Esophagus squamous epithelium (tissue), 5 donors: ENCODE measurements at places on chromosomes 16 and 17.

GRCh38 chr16:54051821-54052220 is 234.8 kb downstream of the IRX3 start:
- no peak for DNase-seq

DNA sequence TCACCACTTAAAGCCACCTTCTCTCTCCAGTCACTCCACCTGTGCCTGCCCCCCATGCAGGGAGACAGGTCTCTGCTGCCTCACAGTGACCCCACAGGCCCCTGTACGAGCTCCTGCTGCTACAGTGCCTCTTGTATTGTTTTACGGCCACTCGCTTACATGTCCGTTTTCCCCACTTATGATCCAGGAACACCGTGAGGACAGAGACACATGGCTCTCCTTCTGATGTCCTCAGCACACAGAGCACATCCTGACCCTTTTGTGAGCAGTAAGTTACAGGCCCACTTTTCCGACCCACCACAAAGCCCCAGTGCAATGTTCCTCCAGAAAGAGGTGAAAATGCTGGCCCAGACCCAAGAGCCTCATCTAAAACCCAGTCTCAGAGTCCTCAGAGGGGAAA is 84.8 kb upstream of the GNAO1 start:
- no peak for DNase-seq

GRCh38 chr16:73287859-73288405 is 240.0 kb upstream of the ZFHX3 start:
- no peak for DNase-seq

- no peak for DNase-seq
Measured at GRCh38 chr17:47324224-47325020, 667 bp downstream of the EFCAB13 start.

GRCh38 chr16:83085660-83086059 is 458.9 kb downstream of the CDH13 start:
- DNase-seq: no peak

DNA sequence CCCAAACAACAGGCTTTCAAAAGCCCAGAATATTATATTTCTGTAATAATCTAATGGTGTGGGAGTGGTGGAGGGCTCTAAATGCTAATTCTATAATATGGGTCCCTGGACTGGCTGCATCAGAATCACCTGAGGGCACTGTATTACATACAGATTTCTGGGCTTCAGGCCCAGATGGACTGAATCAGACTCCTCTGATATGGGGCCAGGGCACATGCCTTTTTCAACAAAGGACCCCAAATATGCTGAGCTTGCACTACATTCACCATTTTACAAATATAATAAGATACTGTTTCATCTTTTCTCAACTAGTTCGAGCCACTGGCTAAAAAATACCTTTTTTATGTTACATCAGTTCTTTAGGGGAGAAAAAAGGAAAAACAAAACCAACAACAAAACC is 309.7 kb downstream of the MAP2K6 start:
- no peak for DNase-seq

GRCh38 chr16:65044873-65045272 is 77.0 kb downstream of the CDH11 start:
- DNase-seq: no peak

DNA sequence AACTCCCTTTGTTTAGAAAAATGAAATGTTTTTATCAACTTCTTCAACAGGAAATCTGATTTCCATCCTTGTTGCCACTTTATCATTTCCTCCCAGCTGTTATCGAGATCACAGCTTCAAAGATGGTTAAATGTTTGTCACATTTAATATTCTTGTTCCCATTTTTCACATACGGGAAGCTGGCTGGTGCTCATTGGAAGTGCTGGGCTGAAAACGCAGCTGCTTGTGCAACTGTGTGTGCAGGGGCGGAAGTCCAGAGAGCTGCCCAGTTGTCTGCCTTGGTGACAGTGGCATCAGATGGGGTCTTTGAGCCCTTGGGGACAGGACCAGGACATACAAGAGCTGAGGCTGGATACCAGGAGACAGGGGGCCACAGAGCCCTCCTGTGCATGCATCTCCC is 549.2 kb upstream of the CDH11 start:
- no peak for DNase-seq

DNA sequence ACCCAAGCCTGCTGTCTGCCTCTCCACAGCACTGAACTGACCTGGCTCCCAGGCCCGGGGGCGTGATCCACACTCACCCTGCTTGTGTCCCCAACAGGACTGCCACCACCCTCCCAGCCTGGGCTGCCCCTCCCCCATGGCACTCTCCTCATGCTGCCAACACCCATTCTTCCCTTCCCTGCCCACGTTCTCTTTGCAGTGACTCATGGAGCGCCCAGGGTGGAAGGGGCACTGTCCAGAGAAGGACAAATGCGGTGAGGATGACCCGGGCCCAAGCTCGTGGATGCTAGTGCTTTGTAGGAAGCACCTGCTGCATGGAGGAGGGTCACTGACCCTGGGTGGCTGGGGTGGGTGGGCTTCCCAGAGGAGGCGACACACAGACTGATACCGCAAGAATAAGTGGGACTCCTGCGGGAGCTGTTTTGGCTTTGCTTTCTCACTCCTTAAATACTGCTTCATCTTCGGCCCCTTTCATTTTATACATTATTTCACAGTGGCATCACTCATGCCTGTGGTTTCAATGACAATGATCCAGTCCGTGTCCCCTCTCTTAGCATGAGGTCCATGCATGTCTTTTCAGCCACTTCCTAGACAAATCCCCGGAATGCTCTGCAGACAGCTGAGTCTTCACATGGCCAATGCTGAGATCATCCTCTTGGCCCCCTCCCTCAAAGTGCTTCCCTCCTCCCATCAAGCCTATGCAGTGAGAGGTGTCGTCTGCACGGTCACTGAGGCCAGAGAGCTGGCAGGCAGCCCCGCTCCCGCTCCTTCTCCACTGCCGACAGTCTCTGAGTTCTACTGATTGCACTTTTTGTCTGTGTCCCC is 17.6 kb downstream of the CDK5R1 start:
- DNase-seq: no peak

GRCh38 chr16:89903908-89904515 is 14.7 kb upstream of the MC1R start:
- no peak for DNase-seq

GRCh38 chr17:48728232-48729231 is at the start of gene HOXB13:
Gene HOXB13 (minus strand): TSS chr17:48728750. CDS start chr17:48728593, 157 bp downstream.
- no peak for DNase-seq

GRCh38 chr17:80452173-80452915 is 24.1 kb downstream of the NPTX1 start:
- DNase-seq: no peak

DNA sequence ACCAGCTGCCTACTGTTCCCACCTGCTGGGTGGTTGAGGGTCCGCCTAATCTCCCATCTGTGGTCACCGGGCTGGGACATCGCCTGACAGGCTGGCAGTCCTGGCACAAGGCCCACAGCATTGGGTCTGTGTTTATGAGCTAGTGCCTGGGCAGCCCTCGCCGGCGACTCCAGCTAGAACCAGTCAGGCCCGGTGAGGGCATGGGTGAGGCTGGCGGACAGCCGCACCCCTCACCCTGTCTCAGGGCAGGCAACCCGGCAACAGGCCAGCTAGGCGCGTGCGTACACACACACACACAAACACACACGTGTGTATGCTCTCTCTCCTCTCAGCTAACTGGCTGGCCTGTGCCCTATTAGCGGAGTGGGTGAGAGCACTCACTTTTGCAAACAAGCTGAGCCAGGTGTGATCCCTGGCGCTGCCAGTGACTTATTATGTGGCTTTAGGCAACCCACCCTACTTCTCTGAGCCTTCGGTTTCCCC is 10.4 kb downstream of the HSD11B2 start:
- no peak for DNase-seq

DNA sequence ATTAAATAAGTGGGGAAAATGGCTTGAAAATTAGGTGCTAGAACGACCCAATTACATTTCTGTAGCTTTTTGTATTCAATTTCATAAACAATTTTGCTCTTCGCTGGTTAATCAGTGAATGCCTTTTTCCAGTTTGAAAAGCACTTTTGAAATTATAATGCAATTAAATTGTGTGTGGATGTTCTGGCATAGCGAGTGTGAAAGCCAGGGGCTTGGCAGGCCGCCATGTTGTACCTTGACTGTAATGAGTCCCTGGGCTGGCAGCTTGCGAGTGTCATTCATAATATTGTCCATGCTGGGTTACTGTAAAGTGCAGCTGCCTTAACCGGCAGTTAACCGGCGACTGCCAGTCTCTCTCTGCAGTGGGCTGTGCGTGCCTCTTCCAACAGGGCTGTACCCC is 177.8 kb downstream of the CCDC182 start:
- DNase-seq: no peak

DNA sequence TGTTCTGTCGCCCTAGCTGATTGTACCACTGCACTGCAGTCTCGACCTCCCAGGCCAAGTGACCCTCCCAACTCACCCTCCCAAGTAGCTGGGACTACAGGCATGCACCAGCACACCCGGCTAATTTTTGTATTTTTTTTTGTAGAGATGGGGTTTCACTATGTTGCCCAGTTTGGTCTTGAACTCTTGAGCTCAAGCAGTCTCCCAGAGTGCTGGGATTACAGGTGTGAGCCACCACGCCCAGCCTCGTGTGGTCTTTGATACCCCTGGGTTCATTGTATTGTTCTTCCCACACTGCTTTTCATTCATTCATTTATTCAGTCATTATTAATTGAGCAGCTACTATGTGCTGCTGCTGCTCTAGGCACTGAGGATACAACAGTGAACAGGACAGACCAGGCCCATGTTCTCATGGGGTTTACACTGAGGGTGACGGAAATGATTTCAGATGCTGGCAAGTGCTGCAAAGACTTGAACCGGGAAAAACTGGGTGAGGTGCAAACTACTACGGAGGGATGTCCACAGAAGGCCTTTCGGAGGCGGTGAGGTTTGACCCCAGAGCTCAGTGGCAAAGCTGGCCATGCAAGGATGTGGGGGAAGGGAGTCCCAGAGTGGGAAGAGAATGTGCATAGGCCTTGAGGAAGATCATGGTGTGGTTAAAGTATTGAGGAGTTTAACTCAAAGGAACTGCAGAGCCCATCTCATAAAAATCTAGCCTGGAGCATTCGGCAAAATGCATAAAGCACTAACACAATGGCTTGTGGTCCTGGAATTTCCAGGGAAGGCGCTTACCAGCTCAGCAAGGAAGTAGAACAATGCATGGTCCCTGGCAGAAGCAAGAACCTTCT is 10.9 kb downstream of the ABCC1 start:
- no peak for DNase-seq

- no peak for DNase-seq
Measured at GRCh38 chr17:32015245-32016013, 8.2 kb downstream of the LRRC37B start.

DNA sequence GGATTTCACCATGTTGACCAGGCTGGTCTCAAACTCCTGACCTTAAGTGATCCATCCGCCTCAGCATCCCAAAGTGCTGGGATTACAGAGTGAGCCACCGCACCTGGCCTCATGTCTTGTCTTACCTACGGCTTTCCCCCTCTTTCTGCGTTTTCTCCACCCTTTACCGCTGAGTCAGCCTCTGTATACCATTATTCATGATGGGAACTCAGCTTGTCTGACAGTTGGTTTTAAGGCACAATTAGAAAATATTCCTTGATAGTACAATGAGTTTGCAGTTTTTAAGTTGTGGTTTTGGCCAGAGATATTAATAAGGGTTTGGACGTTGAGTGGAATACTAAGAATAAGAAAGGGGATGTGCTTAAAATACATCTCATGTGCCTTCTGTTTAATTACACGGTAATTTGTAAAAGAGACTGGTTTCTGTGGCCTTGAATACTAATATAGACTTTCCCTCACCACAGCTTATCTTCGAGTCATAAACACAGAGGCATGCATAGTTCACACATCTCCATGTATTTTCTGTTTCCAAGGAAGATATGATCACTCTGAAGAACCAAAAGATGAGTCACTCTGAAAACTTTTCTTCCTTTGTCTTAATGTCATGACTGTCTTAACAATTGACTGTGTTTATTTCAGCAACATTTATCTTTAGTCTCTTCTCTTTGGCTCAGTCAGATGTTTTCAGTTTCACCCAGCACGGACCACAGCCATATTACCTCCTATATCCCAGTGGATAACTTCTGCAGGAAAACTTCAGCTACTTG is 54.4 kb downstream of the PITPNC1 start:
- DNase-seq: no peak

DNA sequence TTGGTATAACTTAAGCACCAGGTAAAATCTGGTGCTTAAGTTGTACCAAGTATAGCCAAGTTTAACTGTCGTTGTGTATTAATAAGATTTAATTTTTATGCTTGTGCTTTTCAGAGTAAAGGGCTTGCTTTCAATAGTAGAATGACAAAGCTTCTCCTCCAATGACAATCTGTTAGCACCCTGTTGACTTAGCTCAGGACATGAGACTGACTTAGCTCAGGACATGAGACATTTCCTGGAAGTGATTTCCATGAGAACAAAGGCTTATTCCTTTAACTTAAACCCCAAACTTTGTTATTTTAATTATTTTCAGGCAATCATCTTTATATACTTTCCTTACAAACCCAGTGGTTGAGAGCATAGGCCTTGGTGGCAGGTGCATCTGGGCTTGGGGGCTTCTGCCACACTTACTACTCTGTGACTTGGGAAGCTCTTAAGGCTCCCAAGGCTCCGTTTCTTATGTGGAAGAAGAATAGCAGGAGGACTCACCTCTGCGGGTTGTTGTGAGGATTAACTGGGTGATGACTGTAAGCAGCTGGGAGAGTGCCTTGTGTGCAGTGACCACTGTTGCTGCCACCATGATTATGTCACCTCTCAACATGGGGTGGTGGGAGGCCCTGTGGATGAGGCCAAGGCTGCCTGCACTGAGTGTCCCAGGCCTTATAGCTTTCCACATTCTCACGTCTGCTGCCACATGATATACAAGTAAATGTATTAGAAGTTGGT is 59.4 kb upstream of the CMIP start:
- DNase-seq: no peak

DNA sequence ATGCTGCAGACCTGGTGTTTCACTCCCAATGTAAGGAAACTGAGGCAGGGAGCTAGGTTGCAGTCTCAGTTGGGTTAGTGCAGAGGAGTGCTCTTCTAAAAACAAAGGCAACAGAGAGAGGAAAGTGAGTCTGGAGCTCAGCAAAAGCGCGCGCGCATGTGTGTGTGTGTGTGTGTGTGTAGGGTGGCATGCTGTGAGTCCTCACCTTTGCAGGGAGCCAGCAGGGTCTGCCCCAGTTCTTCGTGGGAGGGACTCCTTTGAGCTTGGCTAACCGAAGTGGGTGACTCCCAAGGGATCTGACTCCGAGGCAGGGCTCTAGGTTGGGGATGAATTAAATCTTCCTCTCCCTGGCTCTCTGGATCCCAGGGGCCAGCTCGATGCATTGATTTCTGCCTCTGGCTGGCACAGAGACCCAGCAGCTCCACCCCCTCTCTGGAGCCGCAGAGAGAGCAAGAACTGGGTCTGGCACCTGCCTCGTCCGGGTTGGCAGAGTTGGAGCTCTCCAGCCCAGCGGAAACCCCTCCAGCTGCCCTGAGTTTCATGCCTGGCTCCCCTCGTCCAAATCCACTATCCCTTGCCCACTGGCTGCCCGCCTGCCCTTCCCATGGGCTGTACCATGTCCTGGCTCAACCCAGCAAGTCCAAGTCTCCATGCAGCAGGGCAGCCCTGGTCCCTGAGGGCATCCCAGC is 1.3 kb upstream of the BTBD17 start:
- DNase-seq: no peak
